Activated CD4-positive, alpha-beta memory T cell treated with anti-CD3 and anti-CD28 coated beads for 36 hours (primary cell): ENCODE measurements at places on chromosomes 11 and 22. TPM values are rescaled to one million over a fixed set of nuclear protein-coding genes. Genes with fewer than 3 reads are reported as not detected.

- no peak for DNase-seq
Measured at GRCh38 chr11:1733009-1733715, 17.2 kb downstream of the IFITM10 start.

DNA sequence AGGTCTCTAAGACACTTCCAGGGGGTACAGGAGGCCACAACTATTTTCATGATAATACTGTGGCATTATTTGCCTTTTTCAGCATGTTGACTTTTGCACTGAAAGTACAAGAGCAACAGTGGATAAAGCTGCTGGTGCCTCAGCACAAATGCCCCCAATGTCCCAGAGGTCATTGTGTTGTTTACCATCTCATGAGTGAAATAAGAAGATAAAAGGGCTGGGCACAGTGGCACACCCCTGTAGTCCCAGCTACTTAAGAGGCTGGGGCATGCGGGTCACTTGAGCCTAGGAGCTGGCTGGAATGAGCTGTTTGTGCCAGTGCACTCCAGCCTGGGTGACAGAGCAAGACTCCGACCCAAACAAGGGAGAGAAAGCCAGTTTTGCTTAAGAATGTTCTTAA, 72.6 kb upstream of the RAB1B start:
- DNase-seq: no peak

DNA sequence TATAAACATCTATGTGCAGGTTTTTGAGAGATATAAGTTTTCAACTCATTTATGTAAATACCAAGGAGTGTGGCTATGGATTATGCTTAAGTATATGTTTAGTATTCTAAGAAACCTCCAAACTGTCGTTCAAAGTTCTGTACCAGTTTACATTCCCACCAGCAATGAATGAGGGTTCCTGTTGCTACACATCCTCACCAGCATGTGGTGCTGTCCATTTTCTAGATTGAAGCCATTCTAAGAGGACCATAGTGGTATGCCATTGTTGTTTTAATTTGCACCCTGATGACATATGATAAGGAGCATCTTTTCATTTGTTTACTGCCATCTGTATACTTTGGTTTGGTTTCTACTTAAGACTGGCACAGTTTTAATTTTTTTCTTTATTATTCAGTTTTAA, 2097.9 kb downstream of the LRRC4C start:
- DNase-seq: no peak

DNA sequence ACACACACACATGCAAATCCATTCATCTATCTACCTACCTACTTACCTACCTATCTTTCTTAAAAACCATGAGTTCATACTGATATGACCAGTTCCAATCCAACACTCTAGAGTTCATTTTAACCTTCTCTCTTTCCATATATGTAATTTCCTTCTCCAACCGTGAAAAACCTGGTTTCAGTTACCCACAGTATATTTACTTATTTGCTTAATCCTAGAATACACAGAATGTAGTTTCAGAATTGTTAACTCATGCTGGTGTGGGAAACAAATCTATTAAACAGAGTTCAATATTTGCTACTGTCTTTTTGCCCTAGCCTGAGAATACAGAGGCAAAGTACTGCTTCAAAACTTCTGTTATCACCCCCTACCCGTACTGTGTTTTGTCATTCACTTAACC, 101.3 kb downstream of the RRM1 start:
- DNase-seq: no peak

DNA sequence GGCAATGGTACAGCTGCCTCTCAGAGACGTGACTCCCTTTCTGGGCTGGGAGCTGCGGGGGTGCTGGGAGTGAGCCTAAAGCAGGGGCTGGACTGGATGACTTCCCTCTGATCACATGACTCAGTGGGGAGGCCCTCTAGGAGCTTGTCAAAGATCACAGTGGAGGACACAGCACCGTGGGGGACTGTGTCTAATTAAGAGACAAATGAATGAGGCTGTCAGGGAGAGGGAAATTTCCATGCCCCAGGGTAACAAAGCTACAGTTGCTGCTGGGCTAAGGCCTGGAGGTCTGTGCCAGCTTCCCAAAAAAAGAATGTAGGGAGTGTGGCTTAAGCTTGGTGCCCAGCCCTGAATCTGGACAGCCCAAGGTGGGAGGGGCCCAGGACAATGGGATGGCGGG, 262.8 kb upstream of the PLET1 start:
- DNase-seq: no peak

GRCh38 chr11:132037956-132038355, 667.5 kb downstream of the NTM start:
- DNase-seq: no peak

DNA sequence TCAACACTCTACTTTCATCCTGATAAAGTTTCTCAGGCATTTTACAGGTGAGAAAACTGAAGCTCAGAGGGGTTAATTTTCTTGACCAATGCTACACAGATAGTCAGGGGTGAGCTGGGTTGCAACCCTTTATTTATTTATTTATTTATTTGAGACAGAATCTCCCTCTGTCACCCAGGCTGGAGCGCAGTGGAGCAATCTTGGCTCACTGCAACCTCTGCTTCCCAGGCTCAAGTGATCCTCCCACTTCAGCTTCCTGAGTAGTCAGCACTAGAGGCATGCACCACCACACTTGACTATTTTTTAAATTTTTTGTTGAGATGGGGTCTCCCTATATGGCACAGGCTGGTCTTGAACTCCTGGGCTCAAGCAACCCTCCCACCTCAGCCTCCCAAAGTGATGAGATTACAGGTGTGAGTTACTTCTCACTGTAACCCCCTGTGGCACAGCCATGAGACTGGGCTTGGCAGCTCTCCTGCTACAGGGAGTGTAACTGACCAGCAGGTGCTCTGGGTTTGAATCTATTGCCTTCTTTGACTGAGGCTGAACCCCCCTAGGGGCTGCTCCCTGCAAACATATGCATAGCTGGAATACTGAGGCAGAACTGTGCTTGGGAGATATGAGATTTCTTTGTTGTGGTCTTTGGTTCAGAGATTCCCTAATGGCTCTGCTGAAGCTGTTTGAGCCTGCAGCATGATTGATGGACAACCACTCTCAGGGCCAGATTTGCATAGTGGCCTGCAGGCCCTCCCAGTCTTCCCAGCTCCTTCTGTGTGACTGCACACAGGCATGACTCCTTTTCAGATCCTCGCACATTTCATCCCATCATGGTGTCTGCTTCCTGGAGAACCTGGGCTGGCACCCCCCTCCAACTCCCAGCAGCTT, 6.1 kb downstream of the C11orf96 start:
- DNase-seq: no peak

GRCh38 chr11:123406441-123407129, 23.5 kb upstream of the GRAMD1B start:
- DNase-seq: no peak

- no peak for DNase-seq
Measured at GRCh38 chr11:33682446-33682845, 18.2 kb downstream of the C11orf91 start.

- no peak for DNase-seq
Measured at GRCh38 chr11:46521961-46522681, 71.7 kb downstream of the AMBRA1 start.

- no peak for DNase-seq
Measured at GRCh38 chr11:725624-726202, 19.7 kb downstream of the EPS8L2 start.

GRCh38 chr22:42072606-42073330, 1.3 kb upstream of the PHETA2 start:
- DNase-seq: no peak

- peak; percentile 13 for DNase-seq
Measured at GRCh38 chr22:33209930-33210784, 152.0 kb upstream of the SYN3 start.

DNA sequence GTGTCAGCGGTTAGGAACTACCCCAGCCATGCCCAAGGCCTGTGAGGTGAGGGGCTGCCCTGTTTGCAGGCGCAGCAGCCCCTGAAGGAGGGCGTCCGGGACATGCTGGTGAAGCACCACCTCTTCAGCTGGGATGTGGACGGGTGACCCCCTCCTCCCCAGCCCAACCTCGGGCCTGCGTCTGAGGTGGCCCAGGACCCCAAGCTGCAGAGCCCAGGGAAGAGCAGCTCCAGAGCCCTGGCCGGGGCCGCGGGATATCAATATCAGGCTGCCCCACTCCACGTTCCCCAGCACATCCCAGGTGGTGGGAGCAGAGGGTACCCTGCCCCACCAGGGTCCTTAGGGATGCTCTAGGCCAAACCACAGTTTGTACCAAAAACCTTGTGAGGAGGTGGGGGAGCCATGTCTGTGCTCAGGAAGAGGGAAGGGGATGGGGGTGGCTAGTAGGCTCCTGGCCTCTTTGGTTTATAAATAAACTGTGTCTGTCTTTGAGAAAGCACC, 39.3 kb downstream of the SGSM3 start:
- DNase-seq: no peak

- DNase-seq: peak; percentile 75
Measured at GRCh38 chr22:50027639-50028537, 15.3 kb upstream of the IL17REL start.

DNA sequence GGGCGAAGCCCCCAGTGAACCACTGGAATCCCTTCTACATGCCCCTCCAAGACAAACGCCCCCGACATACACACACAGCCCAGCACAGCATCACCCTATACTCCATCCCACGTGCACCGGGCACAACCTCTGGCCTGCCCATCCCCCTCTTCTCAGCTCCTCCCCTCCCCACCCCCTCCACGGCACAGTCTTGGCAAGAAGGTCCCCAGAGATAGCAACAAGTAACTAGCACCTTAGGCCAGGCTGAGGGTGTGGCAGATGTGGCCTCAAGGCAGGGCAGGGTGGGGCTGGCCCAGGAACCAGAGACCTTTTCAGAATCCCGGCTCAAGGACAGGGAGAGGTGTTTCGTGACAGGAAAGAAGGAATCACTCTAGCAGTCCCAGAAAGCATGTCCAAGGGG, 54.3 kb downstream of the CYTH4 start:
- no peak for DNase-seq

DNA sequence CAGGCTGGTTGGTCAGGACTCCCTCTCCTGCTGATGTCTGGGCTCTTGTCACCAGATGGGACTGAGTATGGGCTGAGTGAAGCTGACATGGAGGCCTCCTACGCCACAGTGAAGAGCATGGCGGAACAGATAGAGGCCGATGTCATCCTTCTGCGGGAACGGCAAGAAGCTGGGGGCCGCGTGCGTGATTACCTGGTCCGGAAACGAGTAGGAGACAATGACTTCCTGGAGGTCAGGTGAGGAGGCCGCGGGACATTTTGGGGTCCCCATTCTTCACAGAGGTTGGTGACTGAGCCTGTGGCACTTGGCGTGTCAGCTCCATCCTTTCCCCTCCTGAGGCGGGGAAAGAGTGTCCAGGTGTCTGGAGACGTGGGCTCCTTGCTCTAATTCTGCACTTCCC, 10.1 kb downstream of the GTPBP1 start:
- no peak for DNase-seq

- DNase-seq: no peak
Measured at GRCh38 chr22:50693462-50693861, 20.8 kb downstream of the SHANK3 start.

- no peak for DNase-seq
Measured at GRCh38 chr11:117221775-117222517, 9.9 kb downstream of the PCSK7 start.

- no peak for DNase-seq
Measured at GRCh38 chr22:48118654-48119053, 1356.2 kb downstream of the TBC1D22A start.

GRCh38 chr11:18987454-18988231, 48.4 kb upstream of the MRGPRX1 start:
- DNase-seq: no peak

DNA sequence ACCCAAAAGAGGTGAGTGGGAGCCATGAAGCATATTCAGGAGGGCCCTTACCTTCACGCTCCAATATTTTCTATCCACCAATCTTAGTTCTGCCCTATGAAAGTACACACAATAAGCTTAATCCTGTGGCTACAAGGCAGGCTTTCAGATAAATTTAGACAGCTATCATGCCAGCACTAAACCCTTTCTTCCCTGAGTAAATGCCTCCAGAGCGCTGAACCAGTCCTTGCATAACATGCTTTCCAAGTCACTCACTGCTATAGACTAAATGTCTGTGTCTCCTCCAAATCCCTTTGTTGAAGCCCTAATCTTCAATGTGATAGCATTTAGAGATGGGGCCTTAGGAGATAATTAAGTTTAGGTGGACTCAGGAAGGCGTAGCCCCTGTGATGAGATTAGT, 50.3 kb upstream of the FIBIN start:
- no peak for DNase-seq

GRCh38 chr11:84691830-84692229, 935.3 kb downstream of the DLG2 start:
- DNase-seq: no peak

DNA sequence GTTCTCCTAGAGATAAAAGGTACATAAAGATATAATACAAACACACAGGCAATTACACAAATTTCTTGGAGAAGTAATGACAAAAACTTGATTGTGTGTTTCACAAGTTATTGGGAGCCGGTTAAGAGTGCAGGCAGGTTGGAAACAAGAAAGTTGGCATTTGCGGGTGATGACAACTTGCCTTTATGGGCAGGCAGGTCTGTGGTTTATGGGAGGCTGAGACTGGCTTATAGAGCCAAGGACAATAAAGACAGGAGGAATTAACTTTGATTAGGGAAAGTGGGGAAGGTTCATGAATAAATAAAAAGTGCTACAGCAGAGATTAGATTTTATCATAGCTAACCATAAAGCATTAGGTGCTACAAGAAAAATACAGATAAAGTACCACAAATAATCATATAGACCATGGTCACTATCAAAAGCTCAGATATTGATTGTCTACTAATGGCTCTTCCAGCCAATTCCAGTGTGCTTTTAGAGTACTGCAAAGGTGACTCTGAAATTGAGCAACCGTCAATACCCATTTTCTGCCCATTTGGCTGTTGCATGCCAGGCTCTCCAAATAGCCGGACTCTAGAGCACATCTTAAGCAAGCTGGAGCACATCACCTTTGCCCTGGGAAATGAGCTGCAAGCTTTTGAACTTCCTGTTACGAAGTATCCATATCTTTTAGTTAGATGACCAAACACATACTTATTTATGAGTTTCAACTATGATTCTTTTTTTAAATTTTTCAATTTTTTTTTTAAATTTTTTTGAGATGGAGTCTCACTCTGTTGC, 33.9 kb upstream of the GAB2 start:
- DNase-seq: no peak

DNA sequence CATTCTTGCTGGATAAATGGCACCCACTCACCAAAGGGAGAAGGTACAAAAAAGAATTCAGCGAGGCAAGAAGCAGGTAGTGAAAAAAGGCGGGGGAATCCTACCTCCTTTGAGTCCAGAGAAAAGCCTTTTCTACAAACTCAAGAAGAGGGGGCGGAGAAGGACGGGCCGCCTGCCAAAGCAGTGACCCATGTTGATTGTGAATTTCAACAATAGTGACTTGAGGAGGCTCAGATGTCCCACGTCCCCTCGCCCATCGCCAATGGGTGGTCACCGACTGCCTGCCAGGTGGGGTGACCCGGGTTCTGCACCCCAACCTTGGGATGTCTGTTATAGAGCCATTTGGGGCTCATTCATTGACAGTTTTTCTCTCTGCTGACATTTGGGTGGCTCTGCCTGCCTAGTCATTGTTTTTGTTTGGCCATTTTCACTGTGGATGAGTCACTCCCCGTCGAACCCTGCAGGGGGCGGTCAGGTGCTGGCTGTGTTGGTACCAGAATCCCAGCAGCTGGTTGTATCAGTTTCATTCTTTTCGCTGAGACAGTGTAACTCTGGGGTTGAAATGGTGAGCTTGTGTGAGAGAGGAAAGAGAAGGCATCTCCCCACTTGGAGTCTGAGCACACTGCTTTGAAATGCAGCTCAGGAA, 163.4 kb upstream of the NCAM1 start:
- peak; percentile 50 for DNase-seq

TBX10 gene
- not detected for total RNA-seq

C11orf21 gene
- total RNA-seq: 8.8 TPM

PIWIL4 gene
- total RNA-seq: 0.29 TPM

GLB1L3 gene
- total RNA-seq: 7.1 TPM

WBP2NL gene
- 1.5 TPM for total RNA-seq

FRMD8 gene
- 34.7 TPM for total RNA-seq

ARHGAP32 gene
- 3.7 TPM for total RNA-seq
